ENCODE measurements at places on chromosomes 2 and 18. TPM values are rescaled to one million over a fixed set of nuclear protein-coding genes. Genes with fewer than 3 reads are reported as not detected.

Gene KCNG2
- polyA plus RNA-seq, result not detected

Gene PAX3
- polyA plus RNA-seq, result not detected

Gene ERICH2
- not detected for polyA plus RNA-seq

Gene ICA1L
- 2.8 TPM for polyA plus RNA-seq

Gene RND3
- 0.47 TPM for polyA plus RNA-seq

Gene UBR3
- 8.6 TPM for polyA plus RNA-seq

Gene WDPCP
- polyA plus RNA-seq, result 5.1 TPM

Gene RNF125
- 3.4 TPM for polyA plus RNA-seq

Gene PAIP2B
- polyA plus RNA-seq, result 0.42 TPM

Gene ITGB1BP1
- polyA plus RNA-seq, result 273 TPM

Gene DHRS9
- not detected for polyA plus RNA-seq

Gene ALPI
- not detected for polyA plus RNA-seq

Gene PTH2R
- not detected for polyA plus RNA-seq

Gene SULT1C4
- not detected for polyA plus RNA-seq

Gene MOGAT1
- polyA plus RNA-seq, result not detected

Gene POMC
- polyA plus RNA-seq, result 11.0 TPM

Gene RAB12
- 0.90 TPM for polyA plus RNA-seq

Gene COL4A3
- polyA plus RNA-seq, result 0.83 TPM

All from GM12878 (cell line).